ENCODE measurements at places on chromosomes 2 and 18.

DNA sequence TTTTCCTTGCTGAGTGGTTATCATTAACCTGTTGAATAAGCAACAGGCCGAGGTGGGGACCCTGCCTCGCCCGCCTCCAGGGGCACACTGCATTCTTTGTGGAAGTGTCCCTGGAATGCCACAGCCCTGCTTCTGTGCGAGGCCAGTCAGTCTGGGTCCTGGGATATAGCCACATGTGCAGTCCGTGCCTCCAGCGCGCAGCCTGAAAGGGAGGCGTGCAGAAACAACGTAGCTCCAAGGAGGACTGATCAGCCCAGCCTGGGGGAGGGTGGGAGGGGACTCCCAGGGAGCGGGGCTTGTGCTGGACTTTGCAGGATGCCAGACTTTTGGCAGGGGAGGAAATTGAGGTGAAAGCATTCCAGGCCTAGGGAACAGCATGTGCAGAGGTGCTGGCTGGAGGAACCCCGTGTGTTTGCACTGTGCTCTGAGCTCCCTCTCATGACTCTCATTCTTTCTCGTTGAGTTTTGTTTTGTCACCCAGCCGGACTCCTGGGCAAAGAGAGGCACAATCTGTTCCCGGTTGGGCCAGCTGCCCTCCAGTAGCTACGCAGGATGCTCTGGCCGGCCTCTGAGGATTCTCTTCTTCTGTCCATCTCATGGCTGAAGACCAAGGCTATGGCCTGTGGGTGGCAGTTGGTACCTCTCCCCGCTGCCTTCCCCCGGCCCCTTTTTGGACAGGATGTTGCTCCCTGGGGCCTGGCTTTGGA, 39.7 kb downstream of the HPCAL1 start:
- no peak for DNase-seq

- no peak for DNase-seq
Observed at GRCh38 chr2:48034295-48034694, 128.0 kb upstream of the FBXO11 start.

DNA sequence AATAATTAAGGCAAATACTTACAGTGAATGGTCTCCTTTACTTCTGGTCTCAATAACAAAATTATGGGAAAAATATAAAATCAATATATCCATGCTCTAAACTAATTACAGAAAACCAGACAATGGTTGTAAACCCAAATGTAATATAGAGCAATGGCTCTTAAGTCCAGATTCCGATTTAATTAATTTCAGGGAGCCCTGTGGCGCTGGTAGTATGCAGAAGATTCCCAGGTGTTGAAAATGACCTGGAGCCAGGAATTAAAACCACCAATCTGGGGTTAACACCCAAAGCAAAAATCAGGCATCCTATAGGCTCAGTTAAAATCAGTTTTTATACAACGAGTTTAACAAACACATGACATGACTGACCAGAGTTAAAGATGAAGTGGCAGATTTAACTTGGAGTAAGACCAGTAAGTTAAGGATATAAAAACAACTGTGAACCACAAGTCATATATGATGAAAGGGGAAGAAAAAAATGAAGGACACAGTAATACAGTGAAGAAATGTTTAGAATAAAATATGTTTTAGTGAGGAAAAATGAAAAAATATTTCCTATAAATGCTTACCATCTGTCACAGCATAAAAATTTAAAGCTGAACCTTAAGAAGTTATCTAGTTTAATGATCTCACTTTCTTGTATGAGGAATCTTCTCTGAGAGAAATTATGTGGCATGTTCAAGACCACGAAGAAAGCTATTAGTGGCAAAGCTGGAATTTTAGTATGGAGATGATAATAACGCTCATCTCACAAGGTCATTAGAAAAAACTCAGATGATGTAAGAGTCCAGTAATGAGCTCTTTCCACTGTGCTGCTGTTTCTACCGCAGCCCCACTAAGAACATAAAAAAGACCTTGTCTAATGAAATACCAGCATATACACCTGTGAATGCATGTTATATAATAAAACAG, 45.8 kb upstream of the FLACC1 start:
- DNase-seq = no peak

DNA sequence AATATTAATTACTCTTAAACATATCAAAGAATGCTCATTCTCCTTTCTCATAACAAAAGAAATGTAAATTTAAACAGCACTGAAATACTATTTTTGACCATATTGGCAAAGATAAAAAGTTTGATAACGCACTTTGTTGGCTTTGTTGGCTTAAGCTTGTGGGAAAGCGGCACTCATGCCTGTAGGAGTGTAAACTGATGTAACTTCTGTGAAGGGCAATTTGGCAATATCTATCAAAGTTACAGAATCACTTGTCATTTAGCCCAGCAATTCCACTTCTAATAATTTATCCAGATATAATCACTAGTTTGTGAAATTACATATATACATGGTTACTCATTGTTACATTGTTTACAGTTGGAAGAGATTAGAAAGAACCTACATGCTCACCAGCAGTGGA, 311.8 kb upstream of the STON1 start:
- no peak for DNase-seq

- DNase-seq = no peak
Observed at GRCh38 chr18:11215216-11215615, 65.8 kb upstream of the PIEZO2 start.

- no peak for DNase-seq
Observed at GRCh38 chr18:55868909-55869308, 280.9 kb upstream of the TCF4 start.

DNA sequence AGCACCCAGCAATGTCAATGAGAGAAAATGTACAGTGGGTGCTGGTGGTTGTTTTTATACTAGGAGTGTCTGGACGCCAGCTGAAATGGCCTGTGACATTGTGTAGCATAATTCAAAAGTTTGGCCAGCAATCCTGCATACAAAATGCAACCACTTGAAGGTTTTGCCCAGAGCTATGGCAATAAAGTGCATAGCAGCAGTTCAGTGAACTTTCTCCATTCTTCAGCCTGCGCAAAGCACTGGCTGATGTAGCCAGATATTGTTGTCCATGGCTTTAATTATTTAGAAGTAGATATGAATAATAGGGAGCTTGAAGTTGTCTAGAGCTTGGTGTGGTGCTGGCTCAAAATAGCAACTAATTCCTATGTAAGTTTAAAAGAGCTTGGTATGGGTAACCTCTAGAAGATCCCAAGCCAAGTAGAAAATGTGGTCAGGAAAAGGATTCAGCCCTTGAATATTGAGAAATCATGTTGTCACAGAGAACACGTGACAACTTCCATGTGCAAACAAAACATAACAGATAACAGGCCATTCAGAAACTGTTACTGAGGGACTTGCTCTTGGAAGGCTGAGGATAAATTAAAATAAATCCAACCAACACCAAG, 33.3 kb upstream of the PGAP1 start:
- DNase-seq = no peak

GRCh38 chr2:63738019-63738418, 103.7 kb upstream of the UGP2 start:
- DNase-seq = no peak

DNA sequence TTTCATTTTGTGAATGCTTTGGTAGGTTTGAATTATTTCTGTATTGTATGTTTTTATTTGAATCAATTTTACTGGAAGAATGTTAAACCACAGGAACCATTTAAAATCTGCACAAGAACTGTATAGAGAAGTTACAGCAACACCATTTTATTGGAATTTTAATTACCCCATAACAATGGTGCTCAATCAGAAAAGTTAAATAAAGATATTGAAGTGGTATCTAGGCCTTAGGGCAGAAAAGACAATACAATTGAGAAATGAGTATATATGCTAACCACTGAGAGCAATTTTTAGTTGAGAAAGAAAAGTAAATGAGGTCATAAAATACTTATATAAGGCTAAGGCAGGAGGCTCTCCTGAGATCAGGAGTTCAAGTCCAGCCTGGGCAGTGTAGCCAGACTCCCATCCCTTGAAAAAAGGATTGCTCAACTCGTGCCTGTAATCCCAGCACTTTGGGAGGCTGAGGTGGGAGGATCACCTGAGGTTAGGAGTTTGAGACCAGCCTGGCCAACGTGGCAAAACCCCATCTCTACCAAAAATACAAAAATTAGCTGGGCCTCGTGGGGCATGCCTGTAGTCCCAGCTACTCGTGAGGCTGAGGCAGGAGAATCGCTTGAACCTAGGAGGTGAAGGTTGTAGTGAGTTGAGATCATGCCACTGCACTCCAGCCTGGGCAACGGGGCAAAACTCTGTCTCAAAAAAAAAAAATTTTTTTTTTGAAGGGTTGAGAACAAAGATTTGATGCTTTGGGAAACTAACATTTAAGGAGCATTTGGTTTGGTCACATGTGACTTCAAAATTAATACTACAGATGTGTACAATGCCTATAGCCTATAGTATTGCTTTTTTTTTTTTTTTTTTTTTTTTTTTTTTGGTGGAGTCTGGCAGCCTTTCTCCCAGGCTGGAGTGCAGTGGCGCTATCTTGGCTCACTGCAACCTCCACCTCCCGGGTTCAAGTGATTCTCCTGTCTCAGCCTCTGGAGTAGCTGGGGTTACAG, 212.9 kb upstream of the STON1 start:
- DNase-seq = no peak

GRCh38 chr2:133988316-133988891, 265.5 kb upstream of the MGAT5 start:
- DNase-seq = no peak

DNA sequence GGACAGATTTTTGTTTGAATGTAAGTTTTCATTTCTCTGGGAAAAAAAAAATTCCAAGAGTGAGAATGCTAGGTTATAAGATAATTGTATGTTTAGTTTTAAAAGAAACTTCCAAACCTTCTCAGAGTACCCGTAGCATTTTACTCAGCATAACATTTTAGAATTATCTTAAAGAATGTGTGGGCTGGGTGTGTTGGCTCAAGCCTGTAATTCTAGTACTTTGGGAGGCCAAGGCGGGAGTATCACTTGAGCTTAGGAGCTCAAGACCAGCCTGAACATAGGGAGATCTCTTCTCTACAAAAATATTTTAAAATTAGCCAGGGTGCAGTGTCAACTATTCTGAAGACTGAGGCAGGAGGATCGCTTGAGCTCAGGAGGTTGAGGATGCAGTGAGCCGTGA, 57.4 kb upstream of the RMP24 start:
- DNase-seq = no peak

GRCh38 chr2:61911510-61911909, 6.0 kb downstream of the COMMD1 start:
- DNase-seq = no peak

DNA sequence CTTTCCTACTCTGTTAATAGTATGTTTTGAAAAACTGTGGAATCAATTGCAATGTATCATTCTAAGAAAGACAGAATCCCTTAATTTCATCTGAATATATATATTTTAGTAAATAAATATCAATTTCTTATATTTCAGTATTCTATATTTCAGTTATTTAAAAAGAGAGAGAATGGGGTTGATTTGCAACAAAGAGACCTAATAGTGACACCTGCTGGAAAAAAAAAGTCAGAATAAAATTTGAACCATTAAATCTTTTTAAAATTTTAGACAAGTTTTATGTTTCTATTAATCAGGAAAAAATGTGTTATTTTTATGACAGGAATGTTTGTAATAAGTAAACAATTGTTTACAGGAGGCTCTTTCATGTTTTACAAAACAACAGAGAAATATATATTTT, 20.7 kb upstream of the CCNT2 start:
- DNase-seq = no peak

DNA sequence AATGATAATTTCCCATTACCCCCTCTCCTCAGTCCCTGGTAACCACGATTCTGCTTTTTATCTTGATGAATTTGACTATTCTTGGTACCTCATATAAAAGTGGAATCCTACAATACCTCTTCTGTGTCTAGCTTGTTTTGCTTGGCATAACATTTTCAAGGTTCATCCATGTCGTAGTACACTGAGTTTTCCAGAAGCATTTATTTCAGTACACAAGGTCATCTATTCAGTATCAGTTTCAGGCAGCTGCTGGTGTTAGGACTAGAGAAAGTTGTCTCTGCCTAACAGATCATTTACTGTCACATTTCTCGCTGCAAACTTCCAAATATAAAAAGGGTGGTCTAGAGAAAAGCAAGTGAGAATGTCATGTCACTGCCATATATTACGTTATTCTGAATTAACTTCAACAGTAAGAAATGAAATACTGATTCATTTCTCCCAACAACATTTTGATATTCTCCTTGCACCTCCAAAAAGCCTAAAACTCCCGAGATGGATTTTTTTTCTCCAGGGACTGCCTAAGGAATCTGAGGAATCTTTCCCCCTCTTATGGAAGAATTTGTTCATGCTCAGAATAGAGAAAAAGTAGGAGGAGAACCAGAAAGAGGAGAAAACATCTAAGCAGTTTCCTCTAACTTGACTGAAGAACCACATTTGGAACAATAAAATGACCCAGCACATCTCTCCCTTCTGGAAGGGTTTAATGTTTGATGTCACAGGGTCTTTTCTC, 36.0 kb downstream of the CDK15 start:
- no peak for DNase-seq

DNA sequence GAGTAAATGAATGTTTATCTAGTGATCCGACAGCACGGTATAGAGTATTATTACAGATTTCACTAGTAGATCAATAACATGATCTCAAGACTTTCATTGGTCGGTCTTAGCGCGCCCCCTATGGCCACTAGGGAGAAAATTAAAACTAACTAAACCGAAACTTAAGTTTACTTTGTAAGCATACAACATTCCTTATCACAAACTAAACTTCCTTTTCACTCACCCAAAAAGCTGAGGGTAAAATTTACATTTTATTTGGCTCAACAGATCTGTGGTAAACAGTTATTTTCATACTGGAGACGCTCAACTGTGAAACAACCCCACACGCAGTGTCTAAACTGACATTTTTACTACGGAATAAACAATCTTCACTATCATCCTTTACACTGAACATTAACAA, 215.6 kb upstream of the MAP2 start:
- DNase-seq = peak; percentile 11

DNA sequence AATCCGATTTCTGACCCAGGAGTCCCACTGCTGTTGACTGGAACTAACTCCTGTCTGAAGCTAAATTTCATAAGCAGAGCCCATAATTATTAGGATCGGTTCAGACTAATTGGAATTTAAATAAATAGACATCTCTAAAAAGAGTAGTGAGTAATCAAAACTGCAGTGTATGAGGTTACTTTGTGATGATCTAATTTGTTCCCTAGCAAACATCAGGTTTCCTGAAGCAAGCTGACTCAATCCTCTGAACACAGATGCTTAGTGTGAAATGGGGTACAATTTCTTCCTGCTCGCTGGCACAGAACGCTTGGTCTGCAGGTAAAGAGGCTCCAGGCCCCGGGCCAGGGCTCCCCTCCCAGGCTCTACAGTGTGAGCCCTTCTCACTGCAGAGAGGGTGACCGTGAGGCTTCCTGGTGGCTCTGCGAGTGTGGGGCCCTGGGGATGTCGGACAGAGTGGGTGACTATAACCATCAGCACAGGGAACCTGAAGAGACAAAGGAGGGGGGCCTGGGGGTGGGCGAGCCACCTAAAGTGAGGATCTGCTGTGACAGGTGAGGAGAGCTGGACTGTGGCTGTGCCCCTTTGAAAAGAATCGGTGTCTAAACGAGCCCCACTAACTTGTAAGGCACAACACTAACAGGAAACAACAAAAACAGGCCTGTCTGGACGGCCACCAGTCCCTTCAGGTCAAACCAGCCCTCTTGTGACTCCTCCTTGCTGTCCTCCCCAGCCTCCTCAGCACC, 20.2 kb downstream of the CHST10 start:
- DNase-seq = no peak

Data from stimulated activated naive CD8-positive, alpha-beta T cell treated with anti-CD3 and anti-CD28 coated beads, Interleukin-15, Interleukin-2, amounts not matched to agents 100 U/mL and 50 U/mL, for 24 hours (primary cell).